ENCODE measurements at places on chromosomes 4 and X.

GRCh38 chr4:102817021-102817605 lies 10.2 kb downstream of the UBE2D3 start:
- no peak for DNase-seq

DNA sequence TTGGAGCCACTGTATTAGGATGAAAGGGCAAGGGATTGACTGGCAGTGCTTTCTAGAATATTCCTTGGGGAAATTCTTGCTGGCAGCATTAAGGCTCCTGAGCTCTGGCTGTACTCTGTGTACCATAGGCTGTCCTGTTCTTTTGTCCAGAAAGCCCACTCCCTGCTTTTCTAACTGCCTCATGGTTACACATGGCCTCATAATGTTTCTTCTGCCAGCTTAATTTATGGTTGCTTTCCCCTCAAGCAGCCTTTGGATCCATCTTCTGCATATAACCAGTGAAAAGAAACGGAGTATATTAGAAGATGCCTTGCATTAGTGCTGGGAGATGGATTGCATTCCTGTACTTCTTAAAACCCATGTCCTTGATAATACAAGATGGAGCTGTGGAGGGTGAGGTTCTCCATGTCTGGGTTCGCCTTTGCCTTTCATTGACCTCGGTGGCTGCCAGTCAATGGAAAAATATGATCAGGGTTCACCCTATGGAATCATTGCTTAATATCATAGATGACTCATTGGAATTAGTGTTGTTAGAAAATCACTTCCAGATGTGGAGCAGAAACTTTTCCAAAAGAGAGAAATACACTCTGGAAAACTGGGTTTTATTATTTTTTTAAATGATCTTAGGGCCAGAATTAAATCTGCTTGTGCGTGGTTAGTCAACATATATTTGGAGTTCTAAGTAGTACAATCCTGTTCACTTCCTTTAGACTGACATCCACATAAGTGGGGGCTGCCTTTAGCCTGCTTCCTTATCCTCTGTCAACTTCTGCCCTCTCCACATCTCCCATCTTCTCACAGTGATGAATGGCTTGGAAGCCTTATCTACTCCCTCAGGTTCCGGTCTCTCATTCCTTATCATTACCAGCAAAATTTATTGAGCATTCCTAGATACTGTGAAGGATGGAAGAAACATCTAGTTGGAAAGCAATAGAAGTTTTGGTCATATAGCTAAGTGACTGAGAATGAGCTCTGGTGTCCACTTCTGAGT lies 24.9 kb downstream of the DOCK11 start:
- no peak for DNase-seq

GRCh38 chr4:101252721-101253120 lies 94.6 kb downstream of the PPP3CA start:
- DNase-seq: peak; percentile 26

GRCh38 chr4:1793940-1794808 lies 1.1 kb downstream of the FGFR3 start:
- no peak for DNase-seq

DNA sequence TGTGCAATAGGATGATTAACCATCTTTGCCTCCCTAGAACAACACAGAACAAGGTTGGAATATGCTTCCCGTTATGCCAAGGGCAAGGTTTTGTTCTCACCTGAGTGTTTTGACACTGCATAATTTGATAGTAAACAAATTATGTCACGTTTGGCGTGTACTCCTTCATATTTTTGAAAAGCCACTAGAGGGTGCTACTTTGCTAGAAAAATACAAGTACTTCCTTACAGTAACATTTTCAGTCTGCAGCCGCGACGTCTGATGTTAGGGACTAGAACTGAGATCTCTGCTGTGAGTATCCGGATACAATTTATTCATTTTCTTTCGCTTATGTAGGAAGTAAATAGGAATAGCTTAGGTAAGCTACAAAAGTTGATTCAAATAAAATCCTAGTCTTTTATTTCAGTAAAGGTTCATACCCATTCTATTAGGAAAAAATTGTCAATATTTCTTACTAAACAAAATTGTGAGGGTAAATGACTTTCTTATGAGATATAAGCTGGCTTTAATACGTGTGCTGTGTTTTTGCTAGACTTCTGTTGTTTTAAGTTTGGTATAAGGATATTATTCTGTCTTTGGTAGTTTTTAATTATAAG lies 181.1 kb upstream of the WDFY3 start:
- DNase-seq: no peak

DNA sequence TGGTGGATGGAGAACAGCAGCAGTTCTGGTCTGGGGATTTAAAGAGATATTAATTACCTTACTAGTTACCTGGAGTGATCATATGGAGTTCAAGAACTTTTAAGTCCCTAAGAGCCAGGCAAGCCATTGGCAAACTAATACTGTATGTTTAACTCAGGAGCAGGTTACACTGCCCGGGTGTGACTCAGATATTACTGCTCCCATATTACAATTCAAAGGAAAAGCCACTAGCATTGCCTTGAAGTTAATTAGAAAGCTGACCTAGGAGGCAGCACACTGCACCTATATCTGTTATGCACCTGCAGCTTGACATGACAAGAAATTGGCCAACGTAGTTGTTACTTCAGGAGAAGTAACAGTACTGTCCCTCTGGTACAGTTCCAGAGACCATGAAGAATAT lies 47.2 kb downstream of the GRK4 start:
- no peak for DNase-seq

DNA sequence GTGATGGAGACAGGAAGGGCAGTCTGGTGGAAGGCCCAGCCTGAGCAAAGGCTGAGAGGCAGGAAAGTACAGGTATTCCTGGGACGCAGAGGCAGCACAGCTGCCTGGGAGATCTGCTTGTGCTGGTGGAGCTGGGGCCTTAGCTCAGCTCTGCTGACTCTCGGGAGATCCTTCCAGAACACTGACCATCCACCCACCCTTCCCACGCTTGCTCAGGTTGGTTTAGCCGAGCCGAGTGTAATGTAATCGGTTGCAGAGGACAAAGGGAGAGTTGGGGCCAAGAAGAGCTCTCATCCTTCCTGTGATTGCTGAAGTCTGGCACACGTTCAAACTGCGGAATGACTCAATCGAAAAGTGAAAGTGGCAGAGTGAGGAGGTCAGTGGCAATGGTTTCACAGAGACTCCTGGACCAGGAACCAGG lies 43.1 kb upstream of the GPR78 start:
- DNase-seq: no peak

- no peak for DNase-seq
These were observed 13.7 kb downstream of the PFKFB1 start for GRCh38 chrX:54980334-54980733.

- DNase-seq: no peak
These were observed 50.0 kb upstream of the TBC1D9 start for GRCh38 chr4:140806163-140806562.

DNA sequence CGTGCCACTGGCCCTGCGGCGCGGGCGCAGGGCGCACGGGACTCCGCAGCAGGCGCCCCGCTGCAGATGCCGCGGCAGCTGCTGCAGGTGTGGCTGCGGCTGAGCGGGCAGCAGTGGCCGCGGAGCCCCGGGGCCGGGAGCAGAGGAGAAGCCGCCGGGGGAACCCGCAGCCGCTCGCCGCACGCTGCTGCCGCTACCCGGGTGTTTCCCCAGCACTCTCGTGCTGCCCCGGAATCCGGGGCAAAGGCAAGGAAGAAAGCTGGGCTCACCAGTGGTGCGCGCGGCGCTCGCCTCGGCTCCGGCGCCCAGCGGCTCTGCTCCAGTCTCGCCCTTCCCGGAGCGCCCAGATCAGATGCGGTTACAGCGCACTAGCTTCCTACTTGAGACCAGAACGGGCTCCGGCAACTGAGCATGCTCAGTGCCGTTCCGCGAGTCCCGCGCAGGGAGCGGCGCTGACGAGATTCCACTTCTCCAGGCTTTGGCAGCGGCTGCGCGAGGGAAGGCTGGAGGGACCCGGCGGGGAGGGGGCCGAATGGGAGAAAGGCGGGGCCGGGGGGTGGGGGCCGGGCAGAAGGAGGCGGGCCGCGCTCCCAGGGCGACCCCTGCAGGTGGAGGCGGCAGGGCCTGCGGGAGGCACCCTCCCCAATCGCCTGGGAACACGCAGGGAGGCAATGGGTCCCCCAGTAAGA lies at the start of gene APBB2:
Gene APBB2 (minus strand): TSS at position 407 of the 689 bp plus-strand sequence. CDS start 181,288 bp downstream, outside the sequence.
- peak; percentile 78 for DNase-seq

- no peak for DNase-seq
These were observed 21.7 kb upstream of the SPP1 start for GRCh38 chr4:87953826-87954225.

- DNase-seq: no peak
These were observed 62.6 kb upstream of the MTNR1A start for GRCh38 chr4:186617921-186618320.

DNA sequence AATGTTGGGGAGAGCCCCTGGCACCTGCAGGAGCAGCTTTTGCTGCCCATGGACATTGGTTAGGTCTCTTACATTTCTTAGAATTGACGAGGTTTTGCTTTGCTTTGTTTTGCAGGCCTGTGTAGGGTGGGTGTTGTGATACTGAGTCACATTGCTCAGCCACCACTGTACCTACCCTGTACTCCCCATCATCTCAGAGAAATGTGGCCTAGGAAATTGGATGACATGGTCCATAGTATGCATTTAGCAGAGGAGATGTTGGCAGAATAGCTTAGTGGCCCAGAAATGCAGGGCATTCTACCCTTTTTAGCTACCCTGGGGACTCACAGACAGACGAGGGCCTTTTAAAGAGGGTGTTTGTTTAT lies 43.7 kb downstream of the IL21 start:
- no peak for DNase-seq

DNA sequence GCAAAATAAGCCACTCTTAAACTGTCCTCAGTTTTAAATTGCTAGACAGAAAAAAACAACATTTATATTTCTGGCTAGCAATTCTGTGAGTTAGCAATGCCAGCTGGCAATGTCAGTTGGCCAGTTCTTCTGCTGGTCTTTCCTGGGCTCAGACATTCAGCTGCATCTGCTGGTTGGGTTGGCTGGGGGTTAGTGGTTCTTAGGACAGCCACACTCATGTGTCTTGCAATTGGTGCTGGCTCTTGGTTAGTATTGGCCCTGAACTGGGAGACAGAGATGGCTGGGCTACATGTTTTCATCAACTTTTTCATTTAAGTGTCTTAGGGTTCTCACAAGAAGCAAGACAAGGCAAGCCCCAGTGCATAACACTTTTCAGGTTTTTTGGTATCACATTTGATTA lies 48.0 kb upstream of the PDLIM5 start:
- DNase-seq: no peak

DNA sequence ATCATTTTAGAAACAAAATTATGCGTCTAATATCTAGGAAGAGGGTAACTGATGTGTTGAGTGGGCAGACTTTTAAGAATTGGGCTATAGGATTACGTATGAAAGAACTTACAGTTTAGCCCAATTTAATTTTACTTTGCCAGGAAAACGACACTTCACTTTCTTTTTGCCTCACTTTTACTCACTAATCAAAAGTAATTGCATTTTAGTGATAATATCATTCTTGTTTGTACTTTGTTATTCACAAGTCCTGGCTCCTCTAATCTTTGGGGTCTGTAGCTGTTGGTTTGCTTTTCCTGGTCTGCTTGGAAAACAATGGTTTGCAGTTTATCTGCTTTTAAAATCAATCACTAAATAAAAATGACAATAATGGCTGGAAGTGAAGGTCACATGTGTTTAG lies 2.9 kb upstream of the ARX start:
- no peak for DNase-seq

DNA sequence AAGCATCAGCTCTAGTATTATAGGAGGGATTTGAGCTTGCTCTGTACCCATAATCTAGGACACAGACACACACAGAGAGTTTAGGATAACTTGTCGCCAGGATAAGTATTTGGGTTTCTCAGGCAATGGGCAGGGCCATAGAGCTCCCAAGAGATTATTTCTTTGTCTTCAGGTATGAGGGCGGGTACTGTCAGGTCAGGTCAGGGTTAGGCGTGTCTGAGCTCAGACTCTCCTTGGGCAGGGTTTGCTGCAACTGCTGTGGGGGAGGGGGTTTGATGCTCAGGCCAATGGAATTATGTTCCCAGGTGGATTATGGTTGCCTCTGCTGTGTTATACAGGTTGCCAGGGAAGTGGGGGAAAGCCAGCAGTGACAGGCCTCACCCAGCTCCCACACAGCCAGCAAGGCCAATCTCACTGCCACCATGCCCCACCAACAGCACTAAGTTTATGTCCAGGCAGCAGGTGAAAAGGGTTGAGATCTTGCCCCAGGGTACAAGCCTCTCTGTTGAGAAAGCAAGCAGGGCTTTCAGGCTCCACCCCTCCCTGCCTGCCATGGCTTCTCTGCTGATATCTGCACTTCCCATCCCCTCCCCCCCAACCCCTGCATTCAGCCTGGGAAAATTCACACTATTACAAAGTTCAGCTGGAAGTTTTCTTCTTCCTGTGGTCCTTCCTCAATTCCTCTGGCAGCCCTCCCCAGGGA lies 101.3 kb downstream of the RRAGB start:
- DNase-seq: no peak

GRCh38 chrX:44484607-44485146 lies 58.0 kb downstream of the FUNDC1 start:
- no peak for DNase-seq
